AML-193 (cell line): ENCODE measurements at places on chromosomes 2 and 18.

GRCh38 chr2:241261628-241262027 lies 53.8 kb downstream of the HDLBP start:
- DNase-seq = no peak

DNA sequence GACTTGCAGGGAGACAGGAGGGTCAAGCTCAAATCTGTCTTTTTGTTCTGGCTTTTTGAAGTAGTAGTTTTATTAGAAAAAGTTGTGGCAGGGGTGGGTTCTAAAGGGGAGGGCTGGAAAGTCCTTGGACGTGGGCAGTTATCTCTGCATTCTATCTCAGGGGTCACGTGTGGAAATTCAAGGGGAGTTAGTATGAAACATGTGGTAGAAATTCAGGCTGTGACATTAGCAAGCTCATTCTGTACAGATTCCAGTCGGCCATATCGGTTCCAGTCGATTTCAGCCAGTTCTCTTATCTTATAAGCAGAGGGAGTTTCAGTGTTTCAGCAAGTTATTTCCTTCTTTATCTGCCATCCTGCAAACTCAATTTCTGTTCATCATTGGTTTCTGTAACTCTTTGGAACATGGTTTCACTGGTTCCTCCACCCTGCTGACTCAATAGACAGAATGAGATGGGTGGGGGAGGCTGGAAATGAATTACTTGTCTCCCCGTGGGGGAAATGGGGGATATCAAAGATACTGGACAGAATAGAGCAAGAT lies 53.0 kb downstream of the RAB27B start:
- DNase-seq = no peak

GRCh38 chr2:172782506-172783164 lies 47.0 kb downstream of the RAPGEF4 start:
- DNase-seq = no peak

DNA sequence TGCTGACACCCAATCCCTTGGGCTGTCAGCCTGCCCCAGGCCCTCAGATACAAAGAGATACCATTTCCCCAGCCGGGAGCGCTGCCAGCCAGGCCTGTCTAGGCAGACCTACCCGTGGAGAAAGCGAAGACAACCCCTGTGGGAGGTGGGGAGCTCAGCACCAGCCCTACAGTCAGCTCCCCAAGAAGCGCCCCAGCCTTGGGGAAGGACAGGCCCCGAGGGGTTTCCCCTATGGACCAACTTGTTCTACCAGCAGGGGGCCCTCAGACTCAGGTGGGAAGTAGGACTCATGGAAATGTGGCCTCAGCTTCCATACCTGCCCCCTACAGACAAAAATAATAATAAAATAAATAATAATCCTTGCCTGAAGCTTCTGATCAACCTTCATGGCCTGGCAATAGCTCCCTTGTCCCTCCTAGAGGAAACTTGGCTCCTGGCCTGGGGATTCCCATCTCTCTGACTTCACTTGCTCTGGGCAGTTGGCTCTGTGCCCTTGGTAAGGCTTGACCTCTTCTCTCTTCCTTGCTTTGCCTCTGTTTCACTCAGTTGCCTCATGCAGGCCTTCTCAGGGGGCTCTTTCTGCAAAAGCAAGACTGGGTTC lies 7.0 kb downstream of the SLC35F6 start:
- no peak for DNase-seq

DNA sequence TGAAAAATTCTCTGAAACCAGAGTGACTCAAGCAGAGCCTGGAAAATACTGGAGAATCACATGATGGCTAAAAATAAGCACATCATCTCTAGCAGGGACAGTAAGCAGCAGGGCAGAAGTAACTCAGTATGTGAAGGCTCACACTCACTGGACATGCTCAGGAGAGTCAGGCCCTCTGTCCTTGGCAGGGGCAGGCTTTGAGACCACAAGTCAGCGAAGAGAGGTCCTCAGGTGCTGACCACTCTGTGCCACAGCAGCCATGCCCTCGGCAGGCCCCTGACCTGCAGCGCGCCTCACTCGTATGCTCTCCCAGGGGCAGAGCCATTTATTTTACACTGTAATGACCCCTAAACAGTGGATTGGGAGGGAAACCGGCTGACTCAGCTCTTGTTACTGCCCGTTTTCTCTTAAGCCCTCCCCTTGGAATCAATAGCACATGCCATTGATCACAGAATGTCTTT lies 76.8 kb downstream of the MAPRE2 start:
- no peak for DNase-seq

DNA sequence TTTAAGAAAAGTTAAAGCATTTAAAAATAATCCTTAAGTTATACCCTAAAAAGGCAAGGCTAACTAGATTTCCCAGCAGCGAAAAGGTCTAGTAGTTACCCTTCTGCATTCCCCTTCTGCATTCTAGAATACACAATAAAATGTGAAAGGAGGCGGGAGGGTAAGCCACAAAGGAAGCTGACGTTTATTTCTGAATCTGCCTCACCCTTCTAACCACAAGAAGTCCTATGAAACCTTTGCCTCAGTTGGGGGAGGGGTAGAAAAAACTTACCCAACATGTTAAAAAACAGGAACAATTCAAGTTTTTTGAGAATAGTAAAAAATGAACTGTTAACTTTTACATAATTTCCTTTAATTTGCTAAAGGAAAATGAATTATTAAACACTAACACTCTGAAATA lies 11.3 kb downstream of the STK17B start:
- DNase-seq = peak; percentile 99

DNA sequence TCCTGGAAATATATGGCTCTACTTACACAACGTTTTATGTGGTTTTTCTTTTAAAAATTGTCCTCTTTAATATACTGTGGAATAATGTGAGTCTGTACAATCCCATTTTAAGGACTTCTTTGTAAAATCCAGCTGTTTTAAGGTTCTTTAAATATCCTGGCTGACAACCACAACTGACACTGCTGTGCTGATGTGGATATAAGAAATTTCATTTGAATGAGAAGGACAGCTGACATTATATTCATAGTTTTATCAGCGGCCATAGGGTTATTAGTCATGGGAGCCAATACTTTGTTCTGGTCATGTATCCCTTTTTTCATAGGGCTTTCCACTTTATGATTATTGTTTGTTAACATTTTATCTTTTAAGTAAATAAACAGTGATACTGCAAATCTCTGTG lies 169.5 kb downstream of the CAMKMT start:
- DNase-seq = no peak

- no peak for DNase-seq
These were observed 14.9 kb downstream of the STAT1 start for GRCh38 chr2:190999058-190999457.

DNA sequence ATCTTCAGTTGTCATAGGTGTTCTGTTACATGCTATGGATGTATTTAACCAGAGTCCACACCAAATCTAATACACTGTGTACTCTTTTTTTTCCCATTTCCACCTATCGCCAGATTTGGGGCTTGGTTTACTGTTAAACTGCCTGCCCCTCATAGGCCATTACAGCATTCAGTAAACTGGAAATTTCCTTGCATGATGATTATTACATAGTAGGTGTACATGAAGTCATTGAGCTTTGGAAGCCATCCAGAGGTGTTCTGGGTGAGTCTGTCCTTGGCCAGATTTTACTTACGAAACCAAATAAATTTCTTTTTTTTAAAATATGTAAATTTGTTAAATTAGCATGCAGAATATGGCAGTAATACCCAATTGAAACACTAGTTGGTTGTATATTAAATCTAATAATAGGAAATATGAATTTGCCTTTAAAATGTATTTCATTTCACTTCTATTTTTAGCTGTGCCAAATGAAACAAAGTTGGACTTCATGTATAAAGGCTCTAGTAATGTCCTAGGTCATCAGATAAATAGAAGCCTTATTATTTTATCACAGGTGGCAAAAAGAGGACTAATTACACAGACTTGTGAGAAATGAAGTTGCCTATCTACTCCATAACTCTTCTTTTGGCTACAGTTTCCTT lies 60.7 kb downstream of the COMMD1 start:
- no peak for DNase-seq

DNA sequence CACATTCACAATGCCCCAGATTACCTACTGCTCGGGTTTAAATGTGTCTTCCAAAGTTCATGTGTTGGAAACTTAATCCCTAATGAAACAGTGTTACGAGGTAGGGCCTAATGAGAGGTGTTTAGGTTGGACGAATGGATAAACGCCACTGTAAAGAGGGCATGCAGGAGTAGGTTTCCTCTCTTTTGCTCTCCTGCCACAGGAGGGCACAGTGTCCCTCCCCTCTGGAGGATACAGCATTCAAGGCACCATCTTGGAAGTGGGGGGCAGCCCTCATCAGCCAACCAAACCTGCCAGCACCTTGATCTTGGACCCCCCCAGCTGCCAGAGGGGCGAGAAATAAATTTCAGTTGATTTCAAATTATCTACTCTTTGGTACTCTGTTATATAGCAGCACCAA lies 103.5 kb downstream of the TSHZ1 start:
- no peak for DNase-seq

GRCh38 chr2:166942377-166942776 lies 54.1 kb downstream of the XIRP2 start:
- DNase-seq = no peak

DNA sequence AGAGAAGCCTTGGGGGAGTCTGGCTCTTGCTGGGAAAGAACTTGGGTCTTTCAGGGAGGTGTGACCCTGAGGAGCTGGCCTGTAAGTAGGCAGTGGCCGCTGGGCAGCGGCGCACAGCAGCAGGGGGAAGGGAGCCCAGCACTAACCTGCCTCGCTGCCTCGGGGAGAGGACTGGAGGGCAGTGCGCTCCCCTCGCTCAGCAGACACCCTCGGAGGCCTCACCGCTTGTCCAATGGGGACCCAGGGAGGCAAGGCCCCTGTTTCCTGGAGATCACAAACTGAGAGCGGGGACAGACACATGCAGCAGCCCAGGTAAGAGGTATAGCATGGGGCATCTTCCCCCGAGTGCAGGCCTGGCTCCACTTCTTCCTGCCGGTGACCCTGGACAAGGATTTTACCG lies 3.3 kb downstream of the DNMT3A start:
- no peak for DNase-seq

DNA sequence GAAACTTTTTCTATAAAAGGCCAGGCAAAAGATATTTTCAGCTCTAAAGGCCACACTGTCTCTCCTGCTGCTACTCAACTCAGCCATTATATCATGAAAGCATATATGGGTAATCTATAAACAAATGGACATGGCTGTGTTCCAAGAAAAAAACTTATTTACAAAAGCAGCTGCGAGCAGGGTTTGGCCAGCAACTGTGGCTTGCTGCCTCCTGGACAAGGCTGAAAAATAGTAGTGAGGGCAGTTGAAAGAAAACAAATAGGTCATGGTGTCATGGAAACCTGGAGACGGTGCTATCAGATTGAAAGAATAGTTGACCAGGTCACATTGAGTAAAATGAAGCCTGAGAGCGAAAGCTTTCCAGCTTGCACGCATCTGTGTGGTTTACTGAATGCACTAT lies 89.2 kb upstream of the LRATD1 start:
- no peak for DNase-seq

DNA sequence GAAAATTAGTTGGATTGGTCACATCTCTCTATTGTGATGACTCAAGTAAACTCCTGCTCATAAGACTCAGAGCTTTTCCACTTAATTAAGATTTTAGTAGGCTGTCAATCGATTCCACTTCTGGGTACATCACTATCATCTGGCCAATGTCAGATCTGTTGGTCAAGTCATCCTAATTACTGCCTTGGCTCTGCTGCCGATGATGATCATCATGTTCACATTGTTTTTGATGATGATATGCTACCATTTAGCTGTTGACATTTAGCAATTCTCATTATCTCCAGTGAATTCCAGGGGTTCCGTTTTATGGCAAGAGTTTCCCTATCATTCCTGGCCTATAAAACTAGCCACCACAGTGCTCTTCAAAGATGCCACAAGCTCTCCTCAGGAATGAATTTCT lies 253.4 kb downstream of the IKZF2 start:
- no peak for DNase-seq

- DNase-seq = no peak
These were observed 15.4 kb upstream of the WIPF1 start for GRCh38 chr2:174612970-174613369.

DNA sequence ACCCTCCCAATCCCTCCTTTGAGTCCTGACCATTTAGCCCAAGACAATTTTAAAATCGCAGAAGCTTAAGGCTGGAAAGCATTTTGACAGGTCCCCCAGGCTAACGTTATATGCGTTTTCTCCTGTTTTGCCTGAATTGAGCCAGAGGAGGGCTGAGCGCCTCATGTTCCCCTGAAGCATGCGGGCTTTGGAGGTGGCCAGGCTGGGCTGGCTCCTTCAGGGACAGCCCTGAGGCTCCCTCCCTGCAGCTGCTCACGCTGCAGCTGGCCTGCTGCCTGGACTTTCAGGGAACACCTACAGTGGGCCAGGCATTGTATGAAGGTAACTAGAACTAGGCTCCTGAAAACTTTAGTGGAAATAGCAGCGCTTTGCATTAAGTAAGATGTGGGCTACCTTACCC lies 179.2 kb downstream of the ACKR3 start:
- no peak for DNase-seq

GRCh38 chr2:19216676-19217602 lies 141.5 kb downstream of the OSR1 start:
- DNase-seq = no peak

GRCh38 chr2:175167076-175167791 lies 769 bp downstream of the ATF2 start:
- no peak for DNase-seq

DNA sequence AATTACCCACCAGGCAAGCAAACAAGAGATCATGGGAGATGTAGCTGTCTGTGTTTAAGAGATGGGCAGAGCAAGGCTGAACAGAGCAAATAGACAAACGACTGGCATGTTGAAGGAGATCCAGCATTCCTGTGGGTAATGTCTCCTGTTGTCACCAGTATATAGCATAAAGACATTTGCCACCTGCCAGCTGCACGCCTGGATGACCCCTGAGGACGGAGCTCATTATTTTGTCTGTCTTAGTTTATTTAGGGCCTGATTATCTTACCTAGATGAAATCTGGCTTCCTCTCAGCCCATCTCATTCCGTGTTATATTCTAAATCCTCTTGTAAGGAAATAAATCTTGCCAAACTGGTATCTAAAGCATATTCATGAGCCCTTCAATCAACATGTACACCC lies 510.3 kb upstream of the LINC00305 start:
- no peak for DNase-seq

DNA sequence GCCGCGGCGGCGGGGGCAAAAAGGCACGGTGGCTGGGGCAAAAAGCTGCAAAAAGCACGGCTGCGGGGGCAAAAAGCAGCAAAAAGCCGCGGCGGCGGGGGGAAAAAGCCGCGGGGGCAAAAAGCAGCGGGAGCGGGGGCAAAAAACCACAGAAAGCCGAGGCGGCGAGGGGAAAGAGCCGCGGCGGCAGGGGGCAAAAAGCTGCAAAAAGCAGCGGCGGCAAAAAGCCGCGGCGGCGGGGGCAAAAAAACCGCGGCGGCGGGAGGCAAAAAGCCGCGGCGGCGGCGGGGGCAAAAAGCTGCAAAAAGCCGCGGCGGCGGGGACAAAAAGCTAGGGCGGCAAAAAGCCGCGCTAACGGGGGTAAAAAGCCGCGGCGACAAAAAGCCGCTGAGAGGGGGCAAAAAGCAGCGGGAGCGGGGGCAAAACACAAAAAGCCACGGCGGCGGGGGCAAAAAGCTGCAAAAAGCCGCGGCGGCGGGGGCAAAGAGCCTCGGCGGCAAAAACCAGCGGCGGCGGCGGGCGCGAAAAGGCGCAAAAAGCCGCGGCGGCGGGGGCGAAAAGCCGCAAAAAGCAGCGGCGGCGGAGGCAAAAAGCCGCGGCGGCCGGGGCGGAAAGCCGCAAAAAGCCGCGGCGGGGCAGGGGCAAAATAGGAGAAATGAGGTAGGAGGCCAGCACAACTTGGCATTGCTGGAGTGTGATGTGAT lies 123.4 kb downstream of the ANKRD30BL start:
- no peak for DNase-seq

GRCh38 chr2:29920130-29920577 lies 1.2 kb downstream of the ALK start:
- DNase-seq = no peak

GRCh38 chr2:62453955-62454354 lies 52.0 kb downstream of the TMEM17 start:
- no peak for DNase-seq
